ENCODE measurements at places on chromosomes 16 and 17.

GRCh38 chr17:17398943-17399926, 77.6 kb upstream of the MED9 start:
- DNase-seq = no peak

DNA sequence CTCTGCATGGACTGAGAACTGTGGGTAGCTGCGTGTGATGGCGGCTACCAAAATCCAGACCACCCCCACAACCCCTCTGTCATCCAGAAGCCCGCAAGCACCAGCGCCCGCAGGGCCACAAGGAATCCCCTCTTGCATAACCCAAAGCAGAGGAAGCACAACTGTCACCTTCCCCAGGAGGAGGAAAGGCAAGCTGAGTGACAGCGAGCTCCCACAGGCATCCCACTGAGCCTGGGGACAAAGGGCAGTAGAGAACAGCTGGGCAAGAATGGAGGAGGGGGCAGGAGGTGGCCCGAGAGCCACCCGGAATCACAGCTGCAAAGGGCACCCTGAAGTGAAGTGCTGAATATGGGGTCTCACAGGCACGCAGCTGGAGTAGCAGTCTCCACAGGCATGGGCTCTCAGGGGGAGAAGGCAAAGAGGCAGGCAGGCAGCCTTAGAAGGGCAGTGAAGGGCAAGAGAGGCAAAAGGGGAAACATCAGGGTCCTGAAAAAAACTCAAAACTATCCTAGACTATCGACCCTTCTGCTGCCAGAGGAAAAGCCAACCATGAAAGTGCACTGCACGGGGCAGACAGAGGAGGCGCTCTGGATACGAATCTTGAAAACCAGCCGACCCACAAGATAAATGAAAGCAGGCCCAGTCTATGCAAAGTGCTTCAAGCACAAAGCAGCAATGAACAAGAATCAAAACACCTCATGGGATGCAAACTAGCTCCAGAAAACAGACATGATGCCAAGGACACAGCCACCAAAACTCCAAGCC, 17.1 kb downstream of the USP36 start:
- DNase-seq = no peak

GRCh38 chr16:19245326-19245925, 40.1 kb upstream of the CLEC19A start:
- DNase-seq = no peak

GRCh38 chr16:20765732-20766131, 1.9 kb downstream of the ACSM3 start:
- DNase-seq = no peak

- DNase-seq = no peak
Observed at GRCh38 chr16:3476409-3476808, 18.9 kb downstream of the C16orf90 start.

DNA sequence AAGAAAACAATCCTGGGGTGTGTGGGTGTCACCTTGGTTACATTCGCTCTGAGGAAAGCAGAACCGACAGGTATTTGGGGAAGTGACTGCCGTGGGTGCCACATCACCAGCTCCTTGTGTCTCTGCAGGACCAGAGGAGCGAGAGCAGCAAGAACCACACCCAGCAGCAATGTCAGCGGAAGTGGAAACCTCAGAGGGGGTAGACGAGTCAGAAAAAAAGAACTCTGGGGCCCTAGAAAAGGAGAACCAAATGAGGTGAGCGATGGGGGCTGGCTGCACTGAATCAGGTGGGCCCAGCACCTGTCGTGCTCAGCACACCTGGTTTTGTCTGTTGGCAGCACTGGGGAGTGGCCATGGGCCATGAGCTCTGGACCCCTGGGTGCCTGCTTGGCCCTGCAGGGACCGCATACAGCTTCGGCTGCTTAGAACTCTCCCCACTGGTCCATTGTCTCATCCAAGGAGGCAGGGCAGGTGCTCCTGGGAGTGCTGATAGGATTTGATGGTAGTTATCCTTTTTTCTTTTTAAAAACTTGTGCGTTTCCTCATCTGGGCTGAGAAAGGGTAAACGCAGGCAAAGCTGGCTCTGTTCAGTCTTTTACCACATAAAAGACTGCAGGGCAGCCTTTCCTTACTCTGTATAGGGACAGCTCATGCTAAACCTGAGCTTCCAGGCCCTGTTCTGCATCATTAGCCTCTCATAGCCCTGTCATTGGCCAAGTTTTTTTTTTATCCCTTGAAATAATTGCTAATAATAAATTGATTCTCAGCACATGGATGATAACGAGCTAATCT, 29.4 kb downstream of the HMOX2 start:
- DNase-seq = no peak

DNA sequence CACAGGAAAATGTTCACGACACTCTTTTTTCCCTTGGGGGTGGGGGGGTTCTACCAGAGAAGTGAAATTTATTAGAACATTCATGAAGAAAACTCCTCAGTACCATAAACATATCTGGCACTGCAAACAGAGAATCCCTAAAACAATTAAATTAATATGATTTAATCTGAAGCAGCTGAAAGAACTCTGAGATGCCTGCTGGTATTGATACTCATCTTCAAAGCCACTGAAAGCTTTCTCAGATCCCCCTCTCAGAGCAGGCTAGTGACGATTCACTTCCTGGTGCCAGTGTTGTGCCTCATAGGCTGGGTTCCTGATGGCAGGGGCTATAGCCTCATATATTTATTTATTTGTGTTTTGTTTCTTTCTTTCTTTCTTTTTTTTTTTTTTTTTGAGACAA, 52.7 kb downstream of the MYH10 start:
- no peak for DNase-seq

DNA sequence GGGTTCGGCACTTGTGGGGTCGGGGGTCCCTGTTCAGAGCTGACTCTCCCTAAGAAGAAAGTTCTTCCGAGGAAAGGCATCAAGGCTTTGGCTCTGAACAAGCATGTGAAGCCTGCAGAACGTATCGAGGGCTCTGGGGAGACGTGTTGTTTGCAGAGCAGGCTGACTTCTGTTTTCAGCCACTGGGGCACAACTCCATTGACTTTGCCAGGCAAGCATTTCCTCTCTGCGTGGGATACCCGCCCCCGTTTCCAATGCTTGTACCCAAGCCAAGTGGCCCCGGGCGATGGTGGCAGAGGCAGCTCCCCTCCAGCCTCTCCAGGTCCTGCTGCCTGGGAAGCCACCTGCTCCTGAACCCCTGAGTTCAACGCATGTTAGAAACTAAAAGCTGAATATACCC, 255.7 kb downstream of the RBFOX3 start:
- no peak for DNase-seq

- no peak for DNase-seq
Observed at GRCh38 chr17:63191610-63192009, 225.6 kb downstream of the TANC2 start.

DNA sequence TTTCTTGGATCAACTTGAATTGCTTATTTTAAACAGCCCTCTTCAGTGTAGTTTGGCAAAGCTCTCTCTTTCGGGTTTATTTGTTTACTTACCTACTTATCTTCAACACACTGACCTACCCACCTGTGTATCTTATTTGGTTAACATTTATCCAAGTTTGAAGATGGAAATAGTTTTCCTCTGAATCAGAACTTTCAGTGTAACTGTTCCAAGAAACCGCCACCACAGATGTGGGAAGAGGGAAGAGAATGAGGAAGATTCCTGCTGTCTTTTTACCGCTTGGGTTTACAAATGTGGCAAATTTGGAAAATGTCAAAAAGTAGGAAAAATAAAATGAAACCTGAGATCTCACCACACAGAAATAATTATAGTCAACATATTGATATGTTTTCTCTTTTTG, 115.8 kb downstream of the MSI2 start:
- no peak for DNase-seq

GRCh38 chr17:76528528-76529223, 8.8 kb downstream of the CYGB start:
- no peak for DNase-seq

- DNase-seq = no peak
Observed at GRCh38 chr16:17567455-17567854, 96.7 kb upstream of the XYLT1 start.
